Stimulated activated CD4-positive, alpha-beta T cell treated with anti-CD3 and anti-CD28 coated beads, Interleukin-15, amount 100 ng/mL, for 1 hour (primary cell): ENCODE measurements at places on chromosomes 4 and X.

GRCh38 chr4:8876982-8877779 lies 5.5 kb upstream of the HMX1 start:
- DNase-seq, result no peak

DNA sequence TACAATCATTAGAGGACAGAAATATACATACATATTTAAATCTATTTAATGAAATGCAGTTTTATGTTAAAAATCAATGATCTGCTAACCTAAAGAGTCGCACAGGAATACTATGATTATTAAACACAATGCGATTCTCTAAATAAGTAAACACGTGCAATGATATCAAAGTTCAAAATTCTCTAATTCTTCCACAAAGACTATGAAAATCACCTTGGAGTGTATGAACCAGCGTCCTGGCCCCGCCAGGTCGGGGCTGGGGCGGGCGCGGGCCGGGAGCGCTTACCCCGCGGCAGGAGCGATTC lies 608 bp upstream of the FAM200B start:
- no peak for DNase-seq

GRCh38 chr4:105015750-105016149 lies 130.9 kb upstream of the TET2 start:
- no peak for DNase-seq

DNA sequence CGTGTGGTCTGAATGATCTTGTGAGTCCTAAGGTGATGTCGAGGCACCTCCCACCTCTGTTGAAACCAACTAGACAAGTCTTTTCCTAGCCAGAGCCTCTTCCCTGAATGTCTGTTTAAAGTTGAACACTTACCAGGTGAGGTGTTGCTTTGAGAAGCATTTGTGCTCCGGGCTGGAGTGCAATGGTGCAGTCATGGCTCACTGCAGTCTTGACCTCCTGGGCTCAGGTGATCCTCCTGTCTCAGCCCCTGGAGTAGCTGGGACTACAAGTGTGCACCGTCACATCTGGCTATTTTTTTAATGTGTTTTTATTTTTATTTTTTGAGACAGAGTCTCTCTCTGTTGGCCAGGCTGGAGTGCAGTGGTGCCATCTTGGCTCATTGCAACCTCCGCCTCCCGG lies 18.1 kb downstream of the RNF4 start:
- no peak for DNase-seq

GRCh38 chr4:26484032-26484515 lies 6.2 kb downstream of the CCKAR start:
- no peak for DNase-seq

DNA sequence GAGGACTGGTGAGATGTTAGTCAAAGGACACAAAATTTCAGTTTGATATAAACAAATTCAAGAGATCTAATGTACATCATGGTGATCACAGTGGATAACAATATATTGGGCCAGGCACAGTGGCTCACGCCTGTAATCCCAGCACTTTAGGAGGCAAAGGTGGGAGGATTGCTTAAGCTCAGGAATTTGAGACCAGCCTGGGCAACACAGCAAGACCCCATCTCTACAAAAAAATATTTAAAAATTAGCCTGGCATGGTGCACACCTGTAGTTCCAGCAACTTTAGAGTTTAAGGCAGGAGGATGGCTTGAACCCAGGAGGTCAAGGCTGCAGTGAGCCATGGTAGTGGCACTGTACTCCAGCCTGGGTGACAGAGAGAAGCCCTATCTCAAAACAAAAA lies 8.7 kb downstream of the SCARB2 start:
- DNase-seq, result no peak

DNA sequence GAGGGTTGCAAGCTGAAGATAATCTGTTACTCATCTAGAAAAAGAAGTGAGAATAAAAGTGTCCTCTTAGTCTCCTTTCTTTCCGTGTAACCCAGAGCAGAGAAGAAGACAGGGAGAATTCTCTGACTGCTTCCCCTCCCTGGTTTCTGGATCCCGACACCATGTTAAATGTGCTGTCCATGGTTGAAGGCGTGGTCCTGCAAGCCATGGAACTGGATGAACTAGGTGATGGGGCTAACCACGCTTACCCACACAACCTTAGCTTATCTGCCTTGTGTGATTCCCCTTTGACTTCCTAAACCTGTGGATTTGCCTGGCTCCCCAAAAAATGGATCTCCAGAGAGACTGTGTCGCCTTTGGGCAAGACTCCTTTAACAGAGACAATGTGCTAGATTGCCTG lies 907.6 kb downstream of the FSTL5 start:
- DNase-seq, result no peak

DNA sequence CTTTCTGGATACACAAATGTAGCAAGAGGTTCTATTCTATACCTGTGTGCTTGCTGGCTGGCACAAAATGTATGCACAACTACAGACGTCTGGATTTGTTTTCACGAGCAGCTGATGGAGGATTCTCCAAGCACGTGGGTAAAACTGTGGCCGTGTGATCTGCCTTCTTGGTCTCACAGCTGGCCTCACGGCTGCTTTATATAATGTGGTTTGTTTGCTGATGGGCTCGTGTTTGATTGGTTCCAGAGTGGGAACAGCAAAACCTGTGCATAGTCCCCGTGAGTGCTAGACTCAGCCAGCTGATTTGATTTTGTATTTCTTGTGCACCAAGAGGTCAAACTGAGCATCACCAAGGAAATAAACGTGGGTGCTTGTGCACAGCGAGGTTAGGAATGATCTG lies 262.6 kb upstream of the RPS6KA3 start:
- DNase-seq, result no peak

DNA sequence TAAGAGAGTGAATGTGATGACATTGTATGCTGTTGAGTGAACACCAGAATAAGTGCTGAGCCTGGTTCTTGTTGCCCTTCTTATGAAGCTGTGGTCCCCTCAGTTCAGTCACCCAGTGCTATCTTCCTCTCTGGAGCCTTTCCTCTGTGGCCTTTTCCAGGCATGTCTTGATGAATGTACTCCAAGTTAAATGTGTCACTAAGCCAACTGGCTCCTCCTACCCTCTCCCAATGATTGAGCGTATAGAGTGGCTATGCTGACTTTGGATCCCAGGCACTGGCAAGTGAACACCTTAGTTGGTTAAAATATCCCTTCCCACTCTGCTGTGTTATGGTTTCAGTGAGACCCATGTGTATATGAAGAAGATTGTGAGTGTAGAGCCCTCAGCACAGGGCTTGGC lies 134.1 kb upstream of the MAMLD1 start:
- no peak for DNase-seq

DNA sequence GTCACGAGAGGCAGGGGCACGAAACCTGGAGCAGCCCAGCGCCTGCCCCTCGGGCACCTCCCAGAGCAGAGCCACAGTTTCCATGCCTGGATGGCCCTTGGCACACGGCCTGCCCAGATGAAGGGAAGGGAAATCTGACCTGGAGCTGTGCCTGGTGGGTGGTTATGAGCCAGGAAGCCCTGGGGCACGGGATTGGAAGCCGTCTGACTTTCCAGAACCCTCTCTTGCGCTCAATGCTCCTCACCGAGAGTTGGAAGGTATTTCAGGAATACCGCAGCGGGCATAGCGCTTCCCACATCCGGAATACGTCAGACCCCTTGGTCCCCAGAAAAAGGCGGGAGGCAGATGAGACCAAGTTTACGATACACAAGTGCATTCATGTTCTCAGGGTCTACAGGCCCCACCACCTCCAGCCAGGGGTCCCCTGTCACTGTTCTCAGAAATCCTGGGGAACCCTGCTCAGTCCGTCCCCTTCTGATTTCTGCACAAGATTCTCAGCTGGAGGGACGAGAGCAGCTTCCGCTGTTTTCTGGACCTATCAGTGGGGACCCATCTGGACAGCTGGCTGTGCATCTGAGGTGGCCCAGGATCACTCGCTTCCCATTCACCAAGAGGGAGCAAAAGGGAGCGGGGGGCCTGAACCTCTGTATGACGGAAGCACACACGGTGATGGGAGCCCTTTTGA lies 172.9 kb downstream of the AFAP1 start:
- no peak for DNase-seq

- no peak for DNase-seq
Observed at GRCh38 chr4:141275834-141276233, 55.1 kb downstream of the ZNF330 start.

DNA sequence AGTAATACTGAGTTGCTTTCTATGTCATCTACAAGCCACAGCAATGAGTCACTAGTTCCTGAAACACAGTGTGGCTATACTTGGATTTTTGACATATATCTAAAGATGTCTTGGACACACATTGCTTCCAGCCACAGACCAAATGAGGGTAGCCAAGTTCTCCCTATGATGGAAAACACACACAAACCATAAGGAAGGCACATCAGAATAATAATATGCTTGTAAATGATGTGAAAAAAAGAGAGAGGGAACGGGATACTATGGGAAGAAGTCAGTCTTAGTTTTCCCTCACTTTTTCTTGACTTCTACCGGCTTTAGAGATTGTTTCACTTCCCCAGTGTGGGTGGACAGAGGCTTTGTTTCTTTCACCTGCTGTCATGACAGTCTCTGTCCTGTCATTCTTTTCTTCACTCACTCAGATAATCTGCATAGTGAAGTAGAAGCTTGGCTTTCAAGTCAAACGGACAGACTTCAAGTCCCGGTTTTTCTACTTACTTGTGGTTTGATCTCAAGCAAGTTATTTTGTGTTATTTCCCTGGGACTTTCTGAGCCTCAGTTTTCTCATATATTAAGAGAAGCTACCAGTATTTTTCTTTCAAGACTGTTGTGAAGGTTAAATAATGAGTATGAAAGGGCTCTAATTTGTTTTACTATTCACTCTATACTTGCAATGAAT lies 34.7 kb downstream of the P2RY10 start:
- no peak for DNase-seq

- DNase-seq, result no peak
Observed at GRCh38 chr4:122705547-122706117, 26.9 kb upstream of the BBS12 start.

DNA sequence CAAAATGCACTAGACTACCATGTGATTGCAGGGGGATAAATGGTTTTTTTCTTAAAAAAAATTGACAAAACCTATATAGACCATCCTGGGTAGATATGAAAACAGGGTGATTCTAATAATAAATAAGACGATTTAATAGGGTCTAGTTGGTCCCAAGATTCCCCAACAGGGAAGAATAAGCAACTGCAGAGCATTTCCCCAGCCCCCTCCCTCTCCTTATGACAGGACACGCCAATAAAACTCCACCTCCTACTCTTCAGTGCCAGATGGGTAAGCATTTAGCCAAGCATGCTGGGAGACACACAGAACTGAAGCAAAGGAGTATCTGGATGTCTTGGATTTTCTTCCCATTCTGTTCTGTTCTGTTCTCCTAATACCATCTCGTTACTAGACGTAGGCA lies at the start of gene BRS3:
BRS3 (plus strand) TSS at position 301 of the 400 bp plus-strand sequence. CDS start 168 bp downstream, outside the sequence.
- no peak for DNase-seq

DNA sequence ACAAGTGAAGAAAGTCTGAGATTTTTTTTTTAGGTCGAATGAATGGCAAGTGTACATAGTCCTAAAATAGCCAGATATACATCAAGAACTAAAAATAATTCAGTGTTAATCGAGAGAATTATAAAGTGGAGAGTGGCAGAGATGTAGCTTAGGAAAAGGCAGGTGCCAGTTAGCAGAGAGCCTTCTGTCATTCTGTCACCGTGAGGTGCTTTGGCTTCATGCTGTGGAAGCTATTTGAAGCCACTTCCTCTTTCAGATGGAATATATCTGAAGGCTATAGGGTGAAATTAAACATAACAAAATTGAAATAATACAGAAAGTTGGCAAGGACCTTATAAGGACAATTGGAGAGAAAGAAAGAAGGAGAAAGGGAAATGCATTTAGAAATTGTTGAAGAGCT lies 756.3 kb downstream of the CCSER1 start:
- DNase-seq, result no peak

DNA sequence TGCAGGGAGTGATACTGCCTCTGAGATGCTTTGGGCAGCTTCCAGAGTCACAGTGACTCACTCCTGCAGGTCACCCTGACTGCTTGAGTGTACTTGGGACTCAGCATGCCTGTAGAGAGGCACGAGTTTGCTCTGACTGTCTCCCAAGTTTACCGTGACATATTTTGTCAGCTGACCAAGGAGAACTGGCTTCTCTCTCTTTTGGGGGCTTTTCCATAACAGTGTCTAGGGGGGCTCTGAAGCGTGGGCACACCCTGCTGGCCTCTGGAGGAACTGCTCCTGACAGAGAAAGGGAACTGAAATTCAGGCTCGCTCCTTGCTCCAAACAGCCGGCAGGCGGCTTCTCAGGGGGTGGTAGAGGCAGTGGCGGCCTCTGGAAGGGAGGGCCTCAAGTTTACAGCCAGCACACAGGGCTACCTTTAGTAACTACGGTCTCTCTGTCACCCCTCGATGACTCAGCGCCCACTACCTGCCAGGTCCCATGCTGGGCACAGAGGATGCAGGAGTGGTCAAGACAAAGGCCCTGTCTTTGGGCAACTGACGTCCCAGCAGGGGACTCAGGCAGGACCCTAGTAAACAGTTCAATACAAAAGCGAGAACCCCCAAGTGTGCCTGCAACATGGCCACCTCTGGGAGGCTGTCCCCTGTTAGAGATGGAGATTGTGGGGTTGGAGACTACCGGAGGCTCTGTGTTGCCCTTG lies 17.8 kb downstream of the ZNF185 start:
- DNase-seq, result no peak

DNA sequence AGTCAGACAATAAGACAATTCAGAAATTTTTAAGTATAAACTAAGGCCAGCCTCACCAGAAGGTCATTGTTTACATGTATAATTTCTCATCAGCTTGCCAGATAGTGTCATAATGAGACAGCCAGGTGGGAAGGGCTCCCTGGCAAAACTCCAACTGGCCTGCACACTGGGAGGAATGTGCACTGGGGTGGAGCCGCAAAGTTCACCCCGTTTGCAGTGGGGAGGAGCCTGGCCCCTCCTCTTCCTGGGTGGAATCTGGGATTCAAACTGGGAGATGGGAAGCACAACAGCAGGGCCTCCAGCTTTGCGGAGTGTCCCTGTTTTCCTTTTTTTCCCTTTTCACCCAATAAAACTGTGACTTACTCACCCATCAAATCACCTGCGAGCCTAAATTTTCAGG lies 329.9 kb downstream of the SMARCA1 start:
- no peak for DNase-seq

DNA sequence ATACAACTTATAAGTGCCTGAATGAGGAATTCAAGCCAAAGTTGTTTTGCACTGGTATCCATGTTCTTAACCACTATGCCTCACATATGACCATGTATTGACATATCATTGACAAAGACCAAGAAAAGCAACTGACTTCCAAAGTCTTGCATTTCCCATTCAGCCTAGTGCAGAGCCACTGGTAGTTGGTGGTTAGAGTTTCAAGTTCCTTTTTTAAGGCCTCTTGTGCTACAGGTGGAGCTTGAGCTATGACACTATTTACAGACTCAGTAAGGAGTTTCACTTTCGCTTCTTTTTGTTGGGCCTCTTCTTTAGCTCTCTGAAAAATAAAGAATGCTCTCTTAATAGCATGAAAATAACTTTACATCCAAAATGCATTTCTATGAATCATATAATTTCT lies 763.0 kb downstream of the DMD start:
- DNase-seq, result no peak

GRCh38 chr4:8041172-8041571 lies 101.5 kb upstream of the AFAP1 start:
- DNase-seq, result no peak

GRCh38 chrX:77450415-77450814 lies 3.2 kb downstream of the FGF16 start:
- no peak for DNase-seq

GRCh38 chrX:1597345-1598020 lies 6.1 kb downstream of the AKAP17A start:
- no peak for DNase-seq
